ENCODE measurements at places on chromosomes 6 and 20.

DNA sequence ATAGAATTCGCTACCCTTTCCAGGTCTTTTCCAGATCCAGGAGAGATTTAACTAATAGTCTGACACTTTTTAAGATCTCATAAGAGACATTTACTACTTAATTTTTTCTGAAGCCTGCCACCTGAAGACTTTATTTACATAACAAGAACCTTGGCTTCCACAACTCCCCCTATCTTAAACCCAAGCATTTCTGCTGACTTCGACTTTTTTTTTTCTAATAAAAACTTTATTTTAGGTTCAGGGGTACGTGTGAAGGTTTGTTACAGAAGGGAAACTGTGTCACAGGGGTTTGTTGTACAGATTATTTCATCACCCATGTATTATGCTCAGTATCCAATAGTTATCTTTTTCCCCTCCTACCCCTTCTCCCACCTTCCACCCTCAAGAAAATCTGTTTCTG lies 64.9 kb upstream of the OR14J1 start:
- H3K4me1 ChIP-seq: no peaks in the 10 kb centered on the region
- no peak overlapping the region for H3K4me3 ChIP-seq
- no peak overlapping the region for H3K27ac ChIP-seq
- H3K27me3 ChIP-seq: no peaks in the 10 kb centered on the region
- no peaks in the 10 kb centered on the region for H3K36me3 ChIP-seq

GRCh38 chr6:124163676-124164075 lies 360.0 kb downstream of the NKAIN2 start:
- H3K36me3 ChIP-seq: no peaks in the 10 kb centered on the region
- DNase-seq: no peak
- H3K27me3 ChIP-seq: no peaks in the 10 kb centered on the region

GRCh38 chr20:47985092-47985850 lies 200.0 kb upstream of the SULF2 start:
- H3K4me3 ChIP-seq: no peak overlapping the region
- H3K27ac ChIP-seq: no peak overlapping the region
- DNase-seq: no peak
- no peaks in the 10 kb centered on the region for H3K36me3 ChIP-seq

DNA sequence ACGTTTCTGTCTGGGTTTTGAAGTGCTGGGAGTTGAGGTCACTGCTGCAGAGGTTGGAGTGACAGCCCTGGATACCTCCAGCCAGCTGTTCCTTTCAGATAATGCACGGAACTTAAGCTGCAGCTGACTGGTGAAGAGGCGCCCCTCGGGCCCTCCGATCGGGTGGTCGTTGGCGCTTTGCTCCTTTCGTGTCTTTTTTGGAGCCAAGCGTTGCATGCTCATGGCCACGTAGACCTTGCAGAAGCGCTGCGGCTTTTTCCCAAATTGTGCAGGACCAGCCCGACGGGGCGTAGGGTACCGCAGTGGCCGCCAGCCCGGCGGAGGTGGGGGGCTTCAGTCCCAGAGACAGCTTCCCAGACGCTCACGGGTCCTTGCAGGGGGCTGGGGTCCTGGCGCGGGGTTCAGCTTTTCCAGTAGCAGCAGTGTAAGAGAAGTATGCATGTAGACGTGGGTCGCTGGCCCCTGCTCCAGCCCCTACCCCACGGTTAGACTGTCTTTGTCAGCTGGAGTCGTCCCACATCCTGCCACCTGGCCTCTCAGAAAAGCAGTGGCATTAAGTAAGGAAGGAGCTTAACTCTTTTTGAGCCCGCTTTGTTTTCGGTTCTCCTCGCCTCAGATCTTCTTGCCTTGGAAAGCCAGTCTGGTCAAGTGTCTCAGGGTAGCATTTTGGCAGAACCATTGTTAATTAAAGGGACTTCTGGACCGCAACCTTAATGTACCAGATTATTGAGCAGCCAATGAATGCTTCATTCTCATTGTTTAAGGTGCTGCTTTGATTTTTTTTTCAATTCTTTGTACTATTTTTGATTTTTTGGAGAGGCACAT lies 838 bp downstream of the TNFAIP3 start:
- H3K36me3 ChIP-seq: no peaks in the 10 kb centered on the region
- DNase-seq: no peak
- H3K27me3 ChIP-seq: no peaks in the 10 kb centered on the region
- no peaks in the 10 kb centered on the region for H3K4me1 ChIP-seq
- peak overlapping the region; percentile 89 for H3K27ac ChIP-seq

DNA sequence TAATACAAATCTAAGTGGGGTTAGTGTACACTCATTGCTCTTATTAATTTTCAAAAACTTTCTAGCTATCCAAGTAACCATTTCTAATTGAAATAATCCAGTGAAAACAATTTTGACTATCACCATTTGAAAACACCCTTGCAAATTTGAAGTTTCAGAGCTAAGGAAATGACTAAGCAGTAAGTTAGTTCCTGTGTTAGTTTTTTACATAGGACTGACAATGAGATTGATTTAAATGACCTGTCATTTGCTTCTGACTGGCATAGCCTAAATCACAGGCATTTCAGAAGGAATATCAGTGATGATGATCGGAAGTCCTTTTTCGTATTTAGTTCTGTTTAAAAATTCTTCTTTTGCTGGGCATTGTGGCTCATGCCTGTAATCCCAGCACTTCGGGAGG lies 27.0 kb downstream of the STK4 start:
- H3K4me1 ChIP-seq: no peaks in the 10 kb centered on the region
- no peak overlapping the region for H3K27ac ChIP-seq
- no peak for DNase-seq

DNA sequence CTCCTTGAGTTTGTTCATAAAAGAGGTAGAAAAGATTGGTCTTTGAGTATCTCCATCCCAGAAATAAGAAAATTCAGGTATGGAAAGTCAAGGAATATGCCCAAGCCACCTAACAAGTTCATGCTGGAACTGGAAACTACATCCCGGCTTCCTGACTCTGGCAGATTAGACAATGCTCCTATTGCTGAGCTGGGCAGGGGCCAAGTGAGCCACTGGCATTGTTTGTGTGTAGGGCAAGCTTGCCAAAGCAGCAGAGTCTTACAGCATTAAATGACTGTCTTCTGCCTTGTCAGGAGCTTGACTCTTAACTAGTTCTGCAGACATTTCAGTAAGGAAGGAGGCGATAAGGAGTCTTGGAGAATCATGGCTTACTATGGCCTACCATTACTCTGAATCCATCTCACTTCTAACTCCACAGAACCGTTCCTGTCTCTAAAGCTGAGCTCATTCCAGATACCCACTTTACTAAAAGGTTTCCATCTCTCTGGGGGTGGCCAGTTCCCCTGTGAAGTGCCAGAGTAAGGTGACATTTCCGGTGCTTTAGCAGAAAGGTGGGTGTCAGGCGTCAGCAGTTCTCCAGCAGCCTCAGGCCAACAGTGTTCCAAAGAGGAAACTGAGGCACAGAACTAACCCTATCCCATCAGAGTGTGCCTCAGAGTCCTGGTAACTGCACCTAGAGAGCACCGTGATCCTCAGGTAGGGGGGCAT lies 30.1 kb downstream of the PRDM1 start:
- no peak for DNase-seq
- H3K36me3 ChIP-seq: no peaks in the 10 kb centered on the region
- no peaks in the 10 kb centered on the region for H3K4me1 ChIP-seq
- H3K27ac ChIP-seq: no peak overlapping the region
- H3K27me3 ChIP-seq: no peaks in the 10 kb centered on the region
- H3K4me3 ChIP-seq: no peak overlapping the region

DNA sequence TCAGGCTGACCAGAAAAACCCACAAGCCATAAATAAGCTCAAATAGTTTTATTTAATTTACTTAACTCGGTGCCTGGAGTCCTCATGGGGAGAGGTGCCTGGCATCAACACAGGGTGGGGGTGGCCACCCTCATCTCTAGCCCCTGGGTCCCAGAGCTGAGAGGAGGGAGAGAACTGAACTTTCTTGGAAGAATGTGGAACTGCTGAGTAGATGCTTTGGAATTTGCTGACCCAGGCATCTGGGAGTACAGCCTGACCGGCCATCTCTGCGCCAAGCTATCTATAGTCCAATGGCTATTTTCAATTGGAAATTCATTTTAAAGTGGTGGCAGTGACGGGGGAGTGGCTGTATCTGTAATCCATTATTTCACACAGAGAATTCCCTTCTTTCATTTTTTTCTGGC lies 104.8 kb downstream of the CDH26 start:
- no peaks in the 10 kb centered on the region for H3K4me1 ChIP-seq
- peak; percentile 31 for DNase-seq

DNA sequence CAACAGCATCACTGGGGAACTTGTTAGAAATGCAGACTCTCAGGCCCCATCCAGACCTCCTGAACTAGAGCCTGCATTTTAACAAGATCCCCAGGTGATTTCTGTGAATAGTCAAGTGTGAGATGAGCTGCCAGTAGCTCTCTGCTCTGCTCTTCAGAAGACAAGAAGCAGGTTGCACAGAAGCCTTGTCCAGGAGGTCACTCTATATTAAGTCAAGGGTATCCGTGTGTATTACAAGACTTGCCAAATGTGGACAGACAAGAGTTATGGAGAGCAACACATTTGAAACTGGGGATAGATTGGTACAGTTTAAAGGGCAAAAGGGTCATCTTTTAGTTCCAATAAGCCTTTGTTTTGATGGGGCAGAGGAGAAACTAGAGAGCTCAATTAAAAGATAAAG lies 23.2 kb upstream of the RIN2 start:
- H3K4me1 ChIP-seq: no peaks in the 10 kb centered on the region
- H3K4me3 ChIP-seq: no peak overlapping the region
- H3K27ac ChIP-seq: peak overlapping the region; percentile 2

DNA sequence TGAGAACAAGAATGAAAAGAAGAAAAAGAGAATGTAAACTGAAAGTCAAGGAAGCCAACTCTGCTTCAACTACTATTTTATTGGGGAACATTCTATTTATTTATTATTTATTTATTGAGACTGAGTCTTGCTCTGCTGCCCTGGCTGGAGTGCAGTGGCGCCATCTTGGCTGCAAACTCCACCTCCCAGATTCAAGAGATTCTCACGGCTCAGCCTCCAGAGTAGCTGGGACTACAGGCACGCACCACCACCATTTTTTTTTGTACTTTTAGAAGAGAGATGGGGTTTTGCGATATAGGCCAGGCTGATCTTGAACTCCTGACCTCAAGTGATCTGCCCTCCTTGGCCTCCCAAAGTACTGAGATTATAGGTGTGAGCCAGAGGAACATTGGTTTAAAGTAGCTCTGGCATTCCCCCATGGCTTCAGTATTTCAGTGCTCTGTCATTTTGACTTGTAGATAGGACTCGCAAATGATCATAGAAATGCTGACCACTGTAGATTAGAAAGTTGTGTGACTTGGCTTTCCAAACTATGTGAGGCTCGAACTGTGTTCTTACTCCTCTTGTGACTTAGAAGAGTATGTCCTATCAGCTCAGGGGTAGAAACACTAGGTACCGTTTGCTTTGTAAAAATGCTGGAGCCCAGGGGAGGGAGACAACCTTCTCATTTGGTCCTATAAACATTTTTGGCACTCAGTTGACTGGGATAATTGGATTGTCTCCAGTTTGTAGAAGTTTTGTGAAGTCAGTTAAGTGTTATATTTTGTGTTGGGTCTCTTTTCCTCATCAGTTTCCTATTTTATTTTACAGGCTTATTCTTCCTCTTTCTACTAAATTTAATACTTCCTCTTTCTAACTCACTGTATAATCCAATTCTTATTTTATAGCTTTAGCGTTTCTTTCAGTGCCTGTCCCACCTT lies 544.9 kb upstream of the CITED2 start:
- no peaks in the 10 kb centered on the region for H3K36me3 ChIP-seq
- no peak for DNase-seq
- no peaks in the 10 kb centered on the region for H3K4me1 ChIP-seq
- no peak overlapping the region for H3K27ac ChIP-seq
